LHCN-M2 (cell line): ENCODE measurements at places on chromosomes 2 and 18. TPM values are rescaled to one million over a fixed set of nuclear protein-coding genes. Genes with fewer than 3 reads are reported as not detected.

DNA sequence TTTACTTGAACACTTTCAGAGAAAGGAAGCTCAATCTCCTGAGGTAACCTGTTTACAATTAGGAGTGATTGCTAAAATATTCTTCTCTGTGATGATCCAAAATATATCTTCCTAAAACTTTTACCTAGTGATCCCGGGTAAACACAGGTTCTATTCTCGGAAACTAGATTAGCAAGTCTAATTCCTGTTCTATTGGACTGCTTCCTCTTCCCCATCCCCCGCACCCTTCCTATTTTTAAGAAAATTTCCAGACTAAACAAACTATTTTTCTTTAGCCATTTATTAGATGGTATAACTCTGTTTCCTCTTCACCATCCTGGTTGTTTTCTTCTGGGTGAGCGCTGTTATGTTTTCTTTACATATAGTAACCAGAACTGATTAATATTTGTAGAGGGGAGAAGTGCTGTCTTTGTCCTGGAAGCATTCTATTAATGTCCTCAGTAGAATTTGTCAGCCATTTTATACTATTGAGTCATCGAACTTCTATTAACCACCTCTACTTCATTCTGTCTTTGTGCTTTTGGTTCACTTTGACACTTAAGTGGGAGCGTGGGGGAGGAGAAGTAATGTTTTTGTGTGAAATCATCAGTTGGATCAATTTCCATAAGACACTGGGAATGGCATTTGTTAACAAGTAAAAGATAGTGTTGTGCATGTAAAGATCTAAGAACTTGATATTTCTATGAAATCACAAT is 31.8 kb downstream of the CREB1 start:
- peak; percentile 9 for DNase-seq

GRCh38 chr2:96254571-96254970 is 11.2 kb downstream of the TMEM127 start:
- DNase-seq, result no peak

DNA sequence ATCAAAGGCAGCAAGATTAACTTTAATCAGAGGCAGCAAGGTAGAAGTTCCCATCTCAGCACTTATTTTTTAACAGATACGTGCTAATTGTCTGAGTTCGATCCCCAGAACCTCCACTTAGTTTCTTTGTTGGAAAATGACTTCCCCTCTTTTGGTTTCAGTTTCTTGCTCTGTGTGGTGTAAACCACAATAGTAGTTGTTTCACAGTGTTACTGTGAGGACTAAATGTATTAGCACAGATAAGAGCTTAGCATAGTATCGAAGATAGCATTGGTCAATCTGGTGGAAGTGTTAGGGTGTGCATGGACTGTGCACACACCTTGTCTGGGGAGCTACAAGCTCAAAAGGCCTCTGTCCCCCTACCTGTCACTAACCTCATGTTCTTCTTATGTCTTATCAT is 988.3 kb upstream of the GYPC start:
- DNase-seq, result no peak

DNA sequence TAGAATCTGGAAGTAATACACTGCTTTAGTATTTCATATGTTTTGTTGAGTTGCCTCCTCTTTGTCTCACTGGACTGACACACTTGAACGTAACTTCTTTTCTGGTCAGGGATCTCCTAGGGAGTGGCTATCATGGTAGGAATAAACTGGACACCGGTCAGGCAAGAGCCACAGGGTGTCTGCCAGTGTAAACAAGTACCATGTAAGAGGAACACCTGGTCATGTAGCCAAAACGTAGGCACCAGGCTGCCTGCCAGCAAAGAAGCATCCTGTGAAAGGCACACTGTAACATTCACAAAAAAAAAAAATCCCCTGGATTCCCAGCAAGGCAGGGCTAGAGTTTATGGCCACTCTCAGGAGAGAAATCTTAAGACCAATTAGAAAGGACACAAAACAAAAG is 372.8 kb upstream of the RND3 start:
- DNase-seq, result no peak

DNA sequence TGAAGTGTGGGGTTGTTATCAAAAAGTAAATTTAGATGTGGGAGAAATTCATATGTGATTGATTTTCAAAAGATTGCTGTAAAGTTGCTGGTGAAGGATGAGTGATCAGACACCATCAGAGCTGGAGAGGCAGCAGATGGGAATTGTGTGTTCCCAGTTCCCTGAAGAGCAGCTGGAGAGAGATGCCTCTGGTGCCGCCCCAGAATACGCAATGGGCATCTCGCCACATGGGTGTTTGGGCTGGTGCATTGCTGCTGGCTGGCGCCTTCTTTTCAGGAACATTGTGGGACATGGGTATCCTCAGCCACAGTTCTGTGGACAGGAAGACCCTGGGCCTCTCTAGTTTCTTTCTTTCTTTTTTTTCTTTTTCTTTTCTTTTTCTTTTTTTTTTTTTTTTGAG is 11.9 kb downstream of the ATG4B start:
- no peak for DNase-seq

DNA sequence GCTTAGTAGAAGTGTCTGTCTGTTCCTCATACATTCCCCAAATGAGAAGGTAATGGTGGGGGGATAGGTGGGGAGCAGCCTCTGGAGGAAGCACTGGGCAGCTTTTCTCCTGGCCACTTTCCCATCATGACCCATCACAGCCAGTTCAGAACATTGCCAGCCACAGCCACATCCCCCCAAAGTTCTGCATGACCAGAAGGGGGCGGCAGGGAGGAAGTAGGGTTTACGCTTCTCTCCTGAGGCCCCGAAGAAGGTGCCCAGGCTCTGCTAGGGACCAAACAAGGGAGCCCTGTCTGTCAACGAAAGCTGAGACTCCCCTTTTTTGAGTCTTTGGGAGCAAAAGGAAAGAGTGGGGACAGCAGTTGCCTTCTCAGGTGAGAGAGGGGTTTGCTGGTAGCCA is 7.7 kb downstream of the IGFBP5 start:
- DNase-seq, result no peak

DNA sequence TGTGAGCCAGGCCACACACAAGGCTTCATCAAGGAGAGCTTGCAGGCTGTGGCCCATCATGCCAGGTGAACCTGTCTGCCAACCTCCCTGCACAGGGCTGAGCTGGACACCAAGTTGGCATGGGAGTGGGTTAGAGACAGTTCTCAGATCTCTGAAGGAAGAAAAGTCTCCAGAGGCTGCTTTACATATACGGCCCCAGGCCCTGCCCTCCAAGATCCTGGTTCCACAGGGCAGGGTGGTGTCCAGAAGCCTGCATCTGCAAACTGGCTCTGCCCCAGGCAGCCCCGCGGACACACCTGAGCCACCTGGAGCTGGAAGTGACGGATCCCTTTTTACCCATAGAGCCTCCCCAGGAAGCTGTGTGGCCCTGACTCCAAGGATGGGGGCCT is 24.2 kb upstream of the HES6 start:
- DNase-seq, result no peak

DNA sequence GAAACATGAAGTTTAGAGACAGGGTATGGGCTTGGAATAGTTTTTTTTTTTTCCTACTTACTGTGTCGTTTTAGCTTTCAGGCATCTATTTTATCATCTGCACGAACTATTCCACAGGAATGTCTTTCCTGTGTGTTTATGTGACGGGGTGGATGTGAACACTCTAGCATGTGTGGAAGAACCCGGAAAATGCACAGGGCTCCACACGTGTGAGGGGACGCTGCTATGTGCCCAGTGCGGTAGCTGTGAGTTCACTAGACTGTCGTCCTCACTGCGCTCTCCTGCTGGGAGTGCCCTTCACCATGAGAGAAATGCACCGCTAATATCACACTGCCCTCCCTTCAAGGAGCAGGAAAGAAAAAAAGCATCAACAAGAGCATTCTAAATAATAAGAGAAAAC is 250.8 kb upstream of the PXDN start:
- no peak for DNase-seq

DNA sequence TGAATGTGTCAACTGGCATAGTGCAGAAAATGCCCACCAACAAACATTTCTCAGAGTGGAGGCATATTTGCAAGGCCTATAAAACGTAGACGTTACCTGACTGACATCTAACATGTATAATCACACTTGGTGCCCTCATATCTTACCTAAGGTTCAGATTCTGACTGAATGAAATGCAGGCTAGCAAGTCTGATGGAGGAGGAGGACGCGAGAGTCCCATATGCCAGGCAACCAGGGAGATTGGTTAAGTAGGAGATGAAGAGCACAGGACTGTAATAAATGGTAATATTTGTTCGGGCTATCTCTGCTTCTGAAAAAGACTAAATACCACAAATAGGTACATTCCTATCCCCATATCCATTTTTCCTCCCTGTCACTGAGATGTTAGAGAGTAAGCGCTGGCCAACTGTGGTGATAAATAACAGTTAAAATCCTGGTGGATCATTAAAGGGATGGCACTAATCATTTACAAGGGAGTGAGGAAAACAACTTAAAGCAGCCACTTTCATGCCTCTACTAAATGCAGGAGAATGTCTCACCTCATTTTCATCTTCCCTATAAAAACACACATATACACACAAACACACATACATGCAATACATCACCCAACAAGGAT is 217.2 kb downstream of the TMEM163 start:
- no peak for DNase-seq

DNA sequence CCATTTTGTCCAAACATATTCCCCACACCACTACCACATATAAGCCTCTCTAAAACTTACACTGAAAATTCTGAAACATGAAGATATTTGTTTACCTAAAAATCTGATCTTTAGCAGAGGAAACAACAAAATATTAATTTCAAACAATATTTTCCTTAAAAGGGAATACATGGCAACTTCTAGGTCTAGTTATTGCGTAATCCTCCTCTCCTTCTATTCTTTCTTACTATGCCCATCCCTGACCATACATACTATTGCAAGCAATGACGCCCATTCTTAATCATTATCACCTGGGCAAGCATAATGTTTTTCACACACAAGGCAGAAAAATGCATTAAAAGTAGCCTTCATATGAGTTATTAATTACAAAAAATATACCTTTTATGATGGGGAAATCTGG is 372.6 kb downstream of the ZEB2 start:
- DNase-seq, result no peak

DNA sequence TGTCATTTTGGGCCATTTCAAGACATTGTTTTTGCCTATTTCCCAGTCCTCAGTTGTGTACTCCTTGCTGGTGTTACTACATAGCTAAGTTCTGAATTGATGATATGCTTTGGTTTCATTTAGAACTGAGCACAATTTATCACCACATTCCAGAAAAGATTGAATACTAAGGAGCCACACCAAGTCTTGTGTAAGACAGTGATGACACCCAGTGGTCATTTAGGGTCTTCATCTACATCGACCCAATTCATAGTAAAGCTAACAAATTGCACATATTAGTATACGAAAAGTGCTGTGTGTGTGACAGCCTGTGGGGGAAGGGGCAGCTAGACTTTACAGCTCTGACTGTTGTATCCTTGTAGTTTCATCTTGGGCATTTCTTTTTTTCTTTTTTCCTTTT is 10.9 kb upstream of the DLX2 start:
- DNase-seq, result peak; percentile 55

- no peak for DNase-seq
These were observed 1182.9 kb upstream of the CRIM1 start for GRCh38 chr2:35172687-35173086.

DNA sequence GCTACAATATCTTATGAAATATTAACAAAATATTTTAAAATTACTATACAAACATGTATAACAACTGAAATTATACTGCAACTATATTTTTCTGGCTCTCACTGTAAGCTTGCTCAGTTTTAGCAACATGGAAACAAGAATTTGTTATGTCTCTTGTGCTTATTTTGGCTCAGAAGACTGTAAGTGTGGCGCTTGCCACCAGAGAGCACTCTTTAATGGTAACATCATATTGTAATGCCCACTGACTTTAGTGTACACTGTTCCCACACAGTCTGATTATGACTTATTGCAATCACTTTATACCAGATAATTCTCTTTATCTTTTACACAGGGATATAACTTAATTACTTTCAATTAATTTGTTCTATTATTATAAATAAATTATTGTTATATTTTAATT is 1500.6 kb upstream of the TMEFF2 start:
- DNase-seq, result peak; percentile 63

- DNase-seq, result peak; percentile 84
These were observed 61.1 kb upstream of the TFPI start for GRCh38 chr2:187615364-187615763.

GRCh38 chr2:195985741-195986140 is 82.9 kb downstream of the DNAH7 start:
- DNase-seq, result no peak

- peak; percentile 34 for DNase-seq
These were observed 433 bp downstream of the SH3RF3 start for GRCh38 chr2:109129356-109129920.

DNA sequence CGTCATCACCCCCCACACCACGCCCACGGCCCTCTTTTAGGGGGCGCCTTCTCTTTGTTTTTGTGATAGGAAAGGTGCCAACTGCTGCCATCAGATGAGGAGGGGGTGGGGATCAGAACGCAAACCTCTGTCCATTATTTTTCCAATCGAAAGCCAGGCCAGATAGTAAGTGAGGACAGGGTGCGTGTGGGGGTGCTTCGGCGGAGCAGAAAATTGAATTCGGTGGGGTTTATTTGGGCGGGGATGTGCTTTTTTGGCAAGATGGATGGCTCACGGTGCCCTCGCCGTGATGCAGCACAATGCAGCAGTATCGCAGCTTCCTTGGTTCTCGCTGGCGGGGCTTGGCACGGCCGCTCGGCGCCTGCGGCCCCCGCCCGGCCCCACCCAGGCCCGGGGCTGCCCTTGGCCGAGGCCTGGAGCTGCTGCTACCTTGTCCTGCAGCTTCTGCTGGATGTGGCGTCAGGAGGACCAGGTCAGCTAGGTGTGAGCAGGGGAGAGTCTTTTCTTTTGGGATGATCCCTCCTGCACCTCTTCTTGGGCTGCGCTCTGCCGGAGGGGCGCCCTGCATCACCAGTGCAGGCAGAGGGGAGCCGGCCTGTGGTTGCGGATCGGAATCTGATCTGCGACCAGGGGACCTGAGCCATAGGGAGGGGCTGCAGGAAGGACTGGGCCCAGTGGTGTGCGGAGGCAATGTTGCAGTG is 1.3 kb downstream of the SPTBN1 start:
- DNase-seq, result peak; percentile 39

DNA sequence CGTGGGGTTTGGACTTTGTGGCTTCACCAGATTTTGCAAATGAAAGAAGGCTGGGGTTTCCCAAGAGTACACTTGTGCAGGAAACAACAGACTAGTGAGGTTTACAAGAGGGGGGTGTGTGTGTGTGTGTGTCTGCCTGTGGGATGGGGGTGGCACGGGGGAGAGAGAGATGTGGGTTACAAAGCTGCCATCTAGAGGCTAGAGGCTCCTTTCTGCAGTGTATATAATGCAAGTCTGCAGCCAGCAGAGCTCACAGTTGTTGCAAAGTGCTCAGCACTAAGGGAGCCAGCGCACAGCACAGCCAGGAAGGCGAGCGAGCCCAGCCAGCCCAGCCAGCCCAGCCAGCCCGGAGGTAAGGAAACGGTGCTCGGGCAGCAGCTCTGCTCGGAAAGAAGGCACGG is at the start of gene ACKR3:
TSS of gene ACKR3 (plus strand) at position 253 of the 401 bp plus-strand sequence. CDS start 10,641 bp downstream, outside the sequence.
- peak; percentile 28 for DNase-seq

Gene FNDC4
- total RNA-seq, result 25.9 and 29.0 TPM in 2 replicates

Gene UGT1A10
- total RNA-seq, result not detected in 2 replicates

Gene CDH19
- not detected in 2 replicates for total RNA-seq

Gene SPIRE1
- total RNA-seq, result 21.6 and 26.0 TPM in 2 replicates

Gene ADRA2B
- total RNA-seq, result not detected in 2 replicates

Gene ITGB6
- total RNA-seq, result 11.6 and 15.2 TPM in 2 replicates
